ENCODE measurements at places on chromosomes 6 and 20.
A peak's percentile ranks its signal among the peaks of the same experiment; 100 is the strongest.

DNA sequence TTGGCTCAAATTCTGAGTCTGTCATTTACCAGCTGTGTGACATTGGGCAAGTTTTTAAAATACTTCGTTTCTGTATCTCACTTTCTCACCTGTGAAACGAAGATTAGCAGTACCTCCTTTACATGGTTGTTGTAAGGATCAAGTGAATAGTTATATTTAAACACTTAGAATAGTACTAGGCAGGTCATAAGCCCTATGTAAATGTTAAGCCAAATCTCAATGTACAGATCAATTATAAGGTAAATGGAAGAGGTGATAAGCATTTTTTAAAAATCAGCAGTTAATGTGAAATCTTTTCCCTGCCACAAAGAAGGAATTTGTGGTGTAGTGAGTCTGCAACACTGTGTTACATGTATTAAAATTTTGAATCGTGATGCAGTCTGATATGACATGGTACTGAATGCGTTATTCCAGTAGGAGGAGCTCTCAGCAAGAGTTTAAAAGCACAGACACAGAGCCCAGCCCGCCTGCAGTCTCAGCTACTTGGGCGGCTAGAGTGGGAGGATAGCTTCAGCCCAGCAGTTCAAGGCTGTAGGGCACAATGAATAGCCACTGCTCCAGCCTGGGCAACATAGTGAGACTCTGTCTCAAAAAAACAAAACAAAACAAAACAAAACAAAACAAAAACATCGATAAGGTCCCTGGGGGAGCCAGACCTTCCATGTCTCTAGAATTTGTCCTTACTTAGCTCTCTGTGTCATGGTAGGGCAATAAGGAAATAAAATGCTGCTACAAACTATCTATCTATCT, 46.0 kb downstream of the GTF2H5 start:
- DNase-seq, result no peak

GRCh38 chr6:104563306-104563705, 296.4 kb downstream of the HACE1 start:
- no peak for DNase-seq

DNA sequence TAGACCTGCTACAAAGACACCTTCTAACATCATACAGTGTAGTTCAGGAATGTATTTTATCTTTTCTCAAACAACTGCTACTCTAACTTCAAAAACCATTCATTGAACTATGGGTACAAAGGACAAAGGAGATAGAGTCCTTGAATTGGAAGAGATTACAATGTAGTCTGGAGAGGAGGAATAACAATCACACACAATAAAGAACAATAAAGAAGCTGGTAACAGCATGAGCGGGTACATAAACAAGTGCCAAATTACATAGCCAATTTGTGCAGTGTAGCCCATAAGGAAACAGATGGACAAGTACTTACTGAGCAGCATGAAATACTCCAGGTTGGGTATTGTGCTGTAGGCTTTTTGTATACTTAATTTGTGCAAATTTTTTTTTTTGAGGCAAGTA, 44.3 kb downstream of the OSTM1 start:
- no peak for DNase-seq

- no peak for DNase-seq
These were observed 302.0 kb downstream of the NRN1 start for GRCh38 chr6:5704708-5705107.

GRCh38 chr20:33568868-33569801, 79.2 kb downstream of the CBFA2T2 start:
- no peak for DNase-seq

DNA sequence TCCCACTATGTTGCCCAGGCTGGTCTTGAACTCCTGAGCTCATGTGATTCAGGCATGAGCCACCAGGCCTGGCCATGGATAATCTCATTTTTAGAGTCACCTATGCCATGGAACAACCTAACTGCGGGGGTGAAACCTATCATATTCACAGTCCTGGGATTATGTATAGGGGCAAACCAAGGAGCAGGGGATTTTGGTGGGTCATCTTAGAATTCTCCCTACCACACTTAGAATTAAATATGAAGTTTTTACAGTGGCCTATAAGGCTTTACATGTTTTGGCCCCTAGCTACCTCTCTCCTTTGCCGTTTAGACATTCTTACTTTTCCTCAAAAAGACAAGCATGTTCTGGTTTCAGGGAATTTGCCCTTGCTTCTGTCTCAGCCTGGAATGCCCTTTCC, 20.6 kb upstream of the VEGFA start:
- no peak for DNase-seq

GRCh38 chr20:22722811-22723210, 138.4 kb upstream of the FOXA2 start:
- DNase-seq, result no peak

DNA sequence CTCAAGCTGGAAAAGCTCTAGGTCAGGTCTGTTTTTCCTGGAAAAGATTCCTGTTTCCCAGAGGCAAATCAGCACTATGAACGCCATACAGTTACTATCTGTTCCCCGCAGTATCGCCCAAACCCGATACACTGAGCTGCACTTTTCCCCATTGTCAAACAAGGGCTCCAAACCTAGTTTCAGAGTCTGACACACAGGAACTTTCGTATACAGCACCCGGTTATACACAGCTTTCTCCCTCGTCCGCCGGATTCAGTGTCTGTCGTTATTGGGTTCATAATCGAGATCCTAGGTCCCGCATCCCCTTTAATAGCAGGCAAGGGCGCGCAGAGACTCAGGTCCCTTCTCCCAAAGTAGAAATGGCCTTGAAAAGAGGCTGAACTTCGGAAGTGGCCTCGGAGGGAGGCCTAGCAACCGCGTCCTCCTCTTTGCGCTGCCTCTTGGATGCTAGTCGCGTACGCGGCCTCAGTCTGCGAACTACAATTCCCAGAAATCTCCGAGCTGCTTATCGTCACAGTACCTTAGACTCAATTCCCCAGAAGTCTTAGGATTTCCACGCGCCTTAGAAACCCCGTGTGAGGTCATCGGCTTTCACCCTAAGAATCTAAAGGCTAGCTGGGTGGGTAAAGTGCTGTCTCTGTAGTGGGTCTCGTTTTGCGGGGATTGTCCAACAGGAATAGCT, 34.2 kb downstream of the ZNF391 start:
- DNase-seq, result no peak

GRCh38 chr20:5474646-5475550, 158.1 kb upstream of the PROKR2 start:
- no peak for DNase-seq

DNA sequence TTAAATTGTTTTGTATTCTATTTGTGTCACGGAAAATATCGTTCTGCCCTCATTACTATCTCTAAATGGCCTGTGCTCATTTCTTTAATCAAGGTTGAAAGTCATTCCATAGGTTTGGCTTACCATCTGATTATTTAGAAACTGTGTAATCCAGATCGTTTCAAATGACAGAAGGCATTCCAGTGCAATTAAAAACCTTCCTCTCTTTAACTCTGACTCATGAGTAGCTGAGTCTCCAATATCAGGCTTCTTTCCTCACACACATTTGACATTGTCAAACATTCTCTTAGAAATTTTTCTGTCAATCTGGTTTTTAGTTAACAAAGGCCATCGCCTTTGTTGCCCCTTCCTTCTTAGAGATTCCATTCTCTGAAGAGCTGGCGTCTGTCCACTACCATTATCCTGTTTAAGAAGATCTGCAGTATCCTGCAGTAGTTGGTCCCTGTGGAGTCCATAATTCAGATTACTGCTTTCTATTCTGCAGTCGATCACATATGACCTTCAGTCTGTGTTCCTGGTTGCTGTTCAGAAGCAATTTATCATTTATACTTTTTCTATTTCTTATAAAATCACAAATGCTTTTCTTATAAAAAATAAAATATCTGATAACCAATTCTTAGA, 3.9 kb upstream of the TRDN start:
- DNase-seq, result no peak

DNA sequence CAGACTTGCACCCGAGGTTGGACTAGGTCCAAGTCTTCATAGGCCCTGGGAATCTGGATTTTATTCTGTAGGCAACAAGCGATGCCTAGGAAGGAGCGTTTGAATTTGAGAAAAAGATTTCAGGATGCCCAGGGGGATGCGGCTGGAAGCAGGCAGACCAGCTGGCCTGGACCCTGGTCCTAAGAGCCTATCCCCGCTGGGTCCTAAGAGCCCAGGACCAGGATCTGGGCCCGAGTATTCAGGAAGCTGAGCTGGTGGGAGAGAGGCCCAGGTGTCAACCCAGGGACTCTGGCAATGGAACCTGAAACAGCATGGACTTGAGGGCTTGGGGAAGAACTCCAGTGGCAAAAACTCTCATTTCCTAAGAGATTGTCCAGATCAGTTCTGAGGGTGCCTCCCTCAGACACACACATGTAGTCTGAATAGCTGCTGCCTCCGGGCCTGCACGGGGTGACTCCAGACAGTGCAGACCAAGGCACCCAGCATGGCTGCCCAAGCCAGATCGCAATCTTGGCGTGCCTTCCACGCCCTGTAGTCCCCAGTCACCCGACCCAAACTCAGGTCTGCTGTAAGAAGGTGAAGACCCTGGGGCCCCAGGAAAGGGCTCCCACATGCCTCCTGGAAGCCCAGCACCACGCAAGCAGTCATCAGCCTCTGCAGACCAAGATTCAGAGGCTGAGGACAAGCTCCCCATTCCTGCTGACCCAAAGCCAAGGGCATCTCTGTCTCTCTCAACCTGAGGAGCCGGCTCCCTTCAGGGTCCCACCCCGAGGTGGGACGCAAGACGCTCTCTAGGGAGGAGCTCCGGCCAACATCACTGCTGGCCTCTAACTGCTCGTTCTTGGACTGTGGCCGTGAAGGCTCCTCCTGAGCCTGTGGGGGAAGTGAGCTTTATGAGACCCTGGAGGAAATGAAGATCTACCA, 34.4 kb downstream of the RRBP1 start:
- DNase-seq, result no peak

- DNase-seq, result peak; percentile 72
These were observed 11.7 kb upstream of the FAM83C start for GRCh38 chr20:35303735-35304491.

- no peak for DNase-seq
These were observed 281.2 kb upstream of the SUPT3H start for GRCh38 chr6:45658958-45659357.

DNA sequence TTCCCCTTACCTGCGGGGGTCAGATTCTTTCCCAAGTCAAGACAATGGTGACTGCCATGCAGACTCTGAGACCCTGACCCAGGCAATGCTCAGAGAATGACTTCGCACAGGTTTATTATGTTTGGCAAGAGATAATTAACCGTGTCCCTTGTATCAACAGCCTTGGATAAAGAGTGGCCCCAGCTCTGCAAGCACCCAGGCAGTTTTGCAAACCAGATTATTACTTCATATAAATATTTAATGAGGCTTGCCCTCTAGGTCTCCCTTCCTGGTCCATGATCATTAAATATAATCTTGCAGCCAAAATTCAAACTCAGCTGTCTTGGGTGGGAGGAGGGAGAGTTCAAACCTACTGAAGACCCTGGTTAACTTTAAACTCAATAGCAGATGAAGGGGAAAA, 156.5 kb downstream of the ANKRD60 start:
- no peak for DNase-seq

GRCh38 chr6:152343735-152344360, 293.3 kb downstream of the SYNE1 start:
- DNase-seq, result no peak

GRCh38 chr6:79954849-79955248, 7.5 kb upstream of the ELOVL4 start:
- no peak for DNase-seq

- no peak for DNase-seq
These were observed 552.3 kb downstream of the KIF16B start for GRCh38 chr20:16020971-16021370.

- DNase-seq, result no peak
These were observed 695 bp downstream of the ARHGAP18 start for GRCh38 chr6:129709196-129709768.

GRCh38 chr20:20446425-20447015, 78.6 kb downstream of the INSM1 start:
- no peak for DNase-seq

DNA sequence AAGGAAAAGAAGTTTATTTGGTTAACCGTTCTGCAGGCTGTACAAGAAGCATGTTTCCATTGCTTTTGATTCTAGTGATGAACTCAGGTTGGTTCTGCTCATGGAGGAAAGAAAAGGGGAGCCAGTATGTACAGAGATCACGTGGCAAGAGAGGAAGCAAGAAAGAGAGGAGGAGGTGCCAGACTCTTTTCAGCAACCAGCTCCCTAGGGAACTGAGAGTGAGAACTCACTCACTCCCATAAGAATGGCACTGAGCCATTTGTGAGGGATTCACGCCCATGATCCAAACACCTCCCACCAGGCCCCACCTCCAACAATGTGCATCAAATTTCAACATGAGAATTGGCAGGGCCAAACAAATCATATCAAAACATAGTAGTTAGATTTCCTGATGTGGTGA, 649.1 kb downstream of the EPM2A start:
- no peak for DNase-seq

GRCh38 chr20:4064144-4064909, 49.0 kb upstream of the RNF24 start:
- no peak for DNase-seq

GRCh38 chr6:131808460-131809269, 845 bp downstream of the ENPP1 start:
- DNase-seq, result no peak

GRCh38 chr6:74128536-74128935, 432.5 kb downstream of the CD109 start:
- DNase-seq, result no peak

DNA sequence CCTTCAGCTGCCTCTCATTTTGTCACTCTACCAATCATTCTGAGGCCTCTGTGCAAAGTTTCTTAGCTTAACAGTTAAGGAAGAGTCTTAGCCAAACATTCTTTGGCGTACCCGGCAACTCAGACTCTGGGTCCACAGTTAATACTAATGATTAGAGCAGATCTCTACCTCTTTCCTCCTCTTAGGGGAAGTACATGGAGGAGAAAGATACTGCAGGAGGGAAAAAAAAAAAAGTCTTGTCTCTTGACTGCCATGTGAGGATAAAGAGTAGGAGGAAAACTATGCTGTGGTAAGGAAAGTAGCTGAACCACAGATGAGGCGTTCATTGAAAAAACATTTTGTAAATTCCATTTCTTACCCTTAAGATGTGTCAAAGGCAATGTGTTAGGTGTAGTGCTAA, 44.0 kb upstream of the MARCKS start:
- DNase-seq, result no peak
